Muscle of back (tissue), 13 donors: ENCODE measurements at places on chromosomes 16 and 17. TPM values are rescaled to one million over a fixed set of nuclear protein-coding genes. Genes with fewer than 3 reads are reported as not detected.
A peak's percentile ranks its signal among the peaks of the same experiment; 100 is the strongest.

Gene ABCC6
- 0.94 TPM for polyA plus RNA-seq

Gene PTGES3L
- 74.2 TPM for polyA plus RNA-seq

Gene RFWD3
- polyA plus RNA-seq = 11.0 TPM

DNA sequence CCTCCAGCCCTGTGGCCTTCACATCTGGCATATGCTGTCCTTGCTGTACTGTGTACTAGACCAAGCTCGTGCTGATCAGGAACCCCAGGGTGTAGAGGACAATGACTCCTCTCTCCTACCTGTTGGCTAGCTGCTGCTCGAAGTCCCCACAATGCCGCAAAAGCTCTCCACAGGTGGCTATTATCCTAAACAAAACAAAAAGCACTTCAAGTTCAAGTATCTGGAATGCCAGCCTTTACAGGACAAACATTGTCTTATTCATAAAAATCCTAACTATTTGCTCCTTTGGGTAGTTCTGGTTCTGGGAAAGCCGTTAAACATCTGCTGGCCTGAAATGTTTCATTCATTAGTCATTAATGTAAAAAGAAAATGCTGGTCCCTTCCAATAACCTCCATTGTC, 42.8 kb downstream of the COG7 start:
- no peak for DNase-seq

Gene HID1
- polyA plus RNA-seq = 4.6 TPM

GRCh38 chr16:72901000-72901627, 146.8 kb downstream of the ZFHX3 start:
- peak; percentile 40 for DNase-seq
